Uterine smooth muscle cell (primary cell): ENCODE measurements at places on chromosomes 13 and 19. TPM values are rescaled to one million over a fixed set of nuclear protein-coding genes. Genes with fewer than 3 reads are reported as not detected.

URAD gene
- not detected in 2 replicates for total RNA-seq

ASF1B gene
- 7.2 and 24.0 TPM in 2 replicates for total RNA-seq

ZNF177 gene
- 0.89 and 2.9 TPM in 2 replicates for total RNA-seq

PNMA8A gene
- 4.3 and 13.0 TPM in 2 replicates for total RNA-seq

ZSWIM4 gene
- 5.5 and 11.7 TPM in 2 replicates for total RNA-seq

SRRM5 gene
- not detected in 2 replicates for total RNA-seq

VSTM2B gene
- total RNA-seq: not detected in 2 replicates

TECR gene
- total RNA-seq: 22.7 and 25.2 TPM in 2 replicates

SERP2 gene
- total RNA-seq: 6.9 and 7.9 TPM in 2 replicates

KIR2DL4 gene
- total RNA-seq: not detected in 2 replicates

ZNF534 gene
- total RNA-seq: 0.25 TPM in 1 of 2 replicates, not detected in the other
